Stimulated activated CD4-positive, alpha-beta T cell treated with anti-CD3 and anti-CD28 coated beads, Interleukin-15, amount 100 ng/mL, for 24 hours (primary cell): ENCODE measurements at places on chromosomes 16 and 17.
A peak's percentile ranks its signal among the peaks of the same experiment; 100 is the strongest.

DNA sequence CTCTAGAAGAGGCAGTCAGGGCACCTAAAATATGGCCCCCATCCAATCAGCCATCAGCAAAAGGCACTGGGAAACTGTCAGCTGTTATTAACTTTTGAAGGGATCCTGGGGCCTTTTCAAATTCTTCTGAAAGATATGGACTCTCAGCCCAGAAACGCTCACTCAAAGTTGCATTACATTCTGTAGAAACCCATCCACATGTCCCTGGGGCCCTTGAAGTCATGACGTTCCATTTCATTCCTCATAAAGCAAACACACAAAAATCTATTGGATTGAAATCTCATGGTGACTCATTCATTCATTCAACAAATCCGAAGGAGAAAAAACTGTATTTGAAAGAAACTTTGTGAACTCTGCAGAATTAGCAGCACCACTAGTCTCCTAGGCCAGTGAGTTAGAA lies 215.3 kb downstream of the C16orf95 start:
- no peak for DNase-seq

GRCh38 chr16:23391381-23392222 lies 61.4 kb downstream of the COG7 start:
- DNase-seq = no peak

GRCh38 chr16:12613131-12613991 lies 190.3 kb downstream of the CPPED1 start:
- DNase-seq = peak; percentile 77

DNA sequence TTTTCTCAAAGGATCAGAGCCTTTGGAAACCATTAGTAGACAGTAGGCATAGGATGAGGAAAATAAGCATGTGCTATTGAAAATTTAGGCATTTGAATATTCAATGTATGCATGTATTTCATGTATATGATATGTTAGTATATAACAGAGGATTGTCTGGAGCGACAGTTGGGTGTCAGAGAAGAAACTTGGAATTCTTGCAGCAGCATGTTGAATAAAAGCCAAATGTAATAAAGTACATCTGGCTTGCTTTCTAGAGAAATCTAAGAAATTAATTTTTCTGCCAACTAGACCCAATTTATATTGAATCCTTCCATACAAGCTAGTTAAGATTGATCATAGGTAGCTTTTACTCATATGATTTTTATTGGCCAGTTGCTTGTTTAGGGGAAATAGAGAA lies 578.8 kb downstream of the CDH11 start:
- no peak for DNase-seq

DNA sequence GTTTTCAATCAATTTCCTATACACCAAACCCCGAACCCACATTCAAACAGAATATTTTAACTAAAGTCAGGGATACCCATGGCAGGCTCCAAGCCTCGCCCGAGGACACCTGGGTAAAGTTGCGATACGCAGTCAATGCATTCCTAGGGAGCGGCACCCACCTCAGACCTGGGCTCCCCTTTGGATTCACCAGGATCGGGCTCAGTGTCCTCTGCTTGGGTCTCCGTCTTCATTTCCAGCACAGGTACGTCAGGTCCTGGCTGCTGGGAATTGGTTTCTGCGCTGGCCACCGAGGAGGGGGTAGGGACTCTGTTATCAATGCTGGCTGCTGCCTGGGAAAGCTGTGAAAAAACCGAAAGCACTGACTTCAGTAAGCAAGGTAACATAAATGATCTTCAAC lies 51.7 kb upstream of the TRAP1 start:
- no peak for DNase-seq

GRCh38 chr16:88669980-88670379 lies 7.1 kb upstream of the MVD start:
- DNase-seq = no peak

- no peak for DNase-seq
Observed at GRCh38 chr16:14486520-14487303, 143.3 kb downstream of the PARN start.

- peak; percentile 35 for DNase-seq
Observed at GRCh38 chr17:27456681-27457359, 572 bp downstream of the KSR1 start.

GRCh38 chr17:61498042-61498994 lies 46.1 kb downstream of the TBX4 start:
- no peak for DNase-seq

- peak; percentile 2 for DNase-seq
Observed at GRCh38 chr17:14833201-14833785, 431.8 kb downstream of the PMP22 start.

DNA sequence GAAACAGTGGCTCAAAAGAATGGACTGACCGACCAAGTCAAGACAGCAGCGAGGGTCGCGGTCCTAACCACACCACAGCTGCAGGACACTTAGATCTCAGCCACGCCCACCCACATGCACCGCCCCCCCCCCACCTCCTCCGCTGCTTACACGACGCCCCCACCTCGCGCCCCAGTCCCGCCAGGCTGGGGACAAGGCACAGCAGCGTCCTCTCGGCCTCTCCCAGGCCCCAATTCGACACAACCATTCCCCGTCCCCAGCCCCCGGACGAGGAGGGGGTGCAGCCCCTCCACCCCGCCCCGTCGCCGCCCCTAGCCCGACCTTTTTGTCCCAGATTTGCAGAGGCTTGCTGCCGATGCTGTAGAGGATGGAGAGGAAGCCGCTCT lies 477 bp downstream of the CFAP20 start:
- DNase-seq = peak; percentile 44
